H1 (cell line): ENCODE measurements at places on chromosomes 5 and 9. TPM values are rescaled to one million over a fixed set of nuclear protein-coding genes. Genes with fewer than 3 reads are reported as not detected.

DDX4 gene
- total RNA-seq, result 0.15 TPM in 1 of 2 replicates, not detected in the other

HRCT1 gene
- total RNA-seq, result not detected in 2 replicates

NR2F1-AS1 gene
- 1.6 and 2.1 TPM in 2 replicates for total RNA-seq

VCAN gene
- total RNA-seq, result 393 and 404 TPM in 2 replicates

ABO gene
- not detected in 2 replicates for total RNA-seq

C9 gene
- total RNA-seq, result not detected in 2 replicates

TAF11L10 gene
- total RNA-seq, result not detected in 2 replicates

SLC45A2 gene
- total RNA-seq, result not detected in 2 replicates

TAF11L5 gene
- total RNA-seq, result not detected in 2 replicates

SPINK6 gene
- not detected in 2 replicates for total RNA-seq

CMYA5 gene
- 0.65 and 0.95 TPM in 2 replicates for total RNA-seq

LCP2 gene
- total RNA-seq, result 0.26 and 0.42 TPM in 2 replicates

ANKDD1B gene
- 0.22 TPM in 1 of 2 replicates, not detected in the other for total RNA-seq

FIBCD1 gene
- total RNA-seq, result 5.3 and 6.1 TPM in 2 replicates

GCNT1 gene
- 8.8 and 13.0 TPM in 2 replicates for total RNA-seq
